ENCODE measurements at places on chromosomes 4 and X.
A peak's percentile ranks its signal among the peaks of the same experiment; 100 is the strongest.

DNA sequence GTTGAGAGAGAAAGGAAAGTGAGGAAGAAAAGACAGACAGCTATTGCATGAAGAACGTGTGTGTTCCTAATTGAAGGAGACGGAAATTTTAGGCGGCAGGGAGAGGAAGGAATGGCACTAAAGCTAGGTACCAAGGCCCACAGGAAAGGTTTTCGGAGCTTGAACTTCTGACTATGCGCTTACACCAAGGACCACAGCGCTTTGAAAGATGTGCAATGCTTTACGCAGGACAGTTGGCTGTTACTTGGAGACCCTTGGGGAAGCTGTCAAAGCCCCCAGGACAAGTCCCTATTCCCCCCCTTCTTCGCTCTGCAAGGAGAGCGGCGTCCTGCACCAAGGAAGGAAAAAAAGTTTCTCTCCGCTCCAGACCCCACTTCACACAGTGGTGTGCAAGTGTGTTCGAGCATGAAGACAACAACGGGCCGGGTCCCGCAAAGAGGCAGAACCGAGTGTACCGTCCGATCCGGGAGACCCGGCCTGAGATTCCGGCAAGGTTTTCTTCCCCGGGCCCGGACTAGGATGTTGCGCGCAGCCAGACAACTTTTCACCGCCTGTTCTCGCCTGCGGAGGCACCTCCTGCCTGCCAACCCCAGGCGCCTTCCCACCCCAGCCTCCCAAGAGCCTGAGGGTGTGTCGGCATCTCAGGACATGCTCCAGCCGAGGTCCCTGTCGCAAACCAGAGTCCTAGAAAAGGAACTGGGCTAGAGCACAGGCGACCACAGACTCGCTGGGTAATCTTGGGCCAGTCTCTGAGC, 896 bp downstream of the KDR start:
- DNase-seq: no peak

DNA sequence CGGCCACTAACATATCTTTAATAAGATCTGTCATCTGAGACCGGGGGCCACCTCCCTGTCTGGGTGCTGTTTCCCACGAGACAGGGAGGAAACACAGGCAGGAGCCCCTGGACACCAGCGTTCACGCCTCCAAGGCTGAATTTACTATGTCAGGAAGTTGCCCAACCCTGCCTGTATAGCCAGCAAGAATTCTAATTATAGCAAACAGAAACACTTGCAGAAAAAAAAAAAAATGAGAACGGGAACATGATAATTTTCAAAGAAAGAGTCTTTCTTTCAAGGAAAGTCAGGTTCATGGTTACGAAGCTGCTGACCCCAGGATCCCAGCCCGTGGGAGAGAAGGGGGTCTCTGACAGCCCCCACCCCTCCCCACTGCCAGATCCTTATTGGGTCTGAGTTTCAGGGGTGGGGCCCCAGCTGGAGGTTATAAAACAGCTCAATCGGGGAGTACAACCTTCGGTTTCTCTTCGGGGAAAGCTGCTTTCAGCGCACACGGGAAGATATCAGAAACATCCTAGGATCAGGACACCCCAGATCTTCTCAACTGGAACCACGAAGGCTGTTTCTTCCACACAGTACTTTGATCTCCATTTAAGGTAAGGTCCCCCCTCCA, at the start of gene IL3RA:
Gene IL3RA (plus strand): TSS at position 455 of the 613 bp plus-strand sequence. CDS start 4,981 bp downstream, outside the sequence.
- DNase-seq: no peak

DNA sequence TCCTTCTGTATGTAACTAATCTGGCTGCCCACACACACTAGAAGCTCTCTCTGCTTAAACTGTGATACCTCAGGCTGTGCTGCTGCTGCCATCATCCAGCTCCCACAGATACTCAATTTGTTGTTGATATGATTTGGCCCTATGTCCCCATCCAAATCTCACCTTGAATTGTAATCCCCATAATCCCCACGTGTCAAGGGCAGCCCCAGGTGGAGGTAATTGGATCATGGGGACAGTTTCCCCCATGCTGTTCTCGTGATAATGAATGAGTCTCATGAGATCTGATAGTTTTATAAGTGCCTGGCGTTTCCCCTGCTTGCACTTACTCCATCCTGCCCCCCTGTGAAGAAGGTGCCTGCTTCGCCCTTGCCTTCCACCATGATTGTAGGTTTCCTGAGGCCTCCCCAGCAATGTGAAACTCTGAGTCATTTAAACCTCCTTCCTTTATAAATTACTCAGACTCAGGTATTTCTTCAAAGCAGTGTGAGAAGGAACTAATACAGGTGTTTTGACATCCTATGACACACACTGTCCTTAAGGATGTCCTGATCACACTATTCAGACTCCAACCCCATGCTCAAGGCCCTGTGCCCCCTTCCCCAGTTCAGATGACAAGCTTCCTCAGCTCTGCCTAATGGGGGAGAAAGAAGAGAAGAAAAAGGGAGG, 2.9 kb upstream of the ATOH1 start:
- no peak for DNase-seq

- no peak for DNase-seq
These were observed 758.2 kb upstream of the INTU start for GRCh38 chr4:126874533-126874932.

- DNase-seq: no peak
These were observed 128.8 kb downstream of the ASMT start for GRCh38 chrX:1743663-1744062.

DNA sequence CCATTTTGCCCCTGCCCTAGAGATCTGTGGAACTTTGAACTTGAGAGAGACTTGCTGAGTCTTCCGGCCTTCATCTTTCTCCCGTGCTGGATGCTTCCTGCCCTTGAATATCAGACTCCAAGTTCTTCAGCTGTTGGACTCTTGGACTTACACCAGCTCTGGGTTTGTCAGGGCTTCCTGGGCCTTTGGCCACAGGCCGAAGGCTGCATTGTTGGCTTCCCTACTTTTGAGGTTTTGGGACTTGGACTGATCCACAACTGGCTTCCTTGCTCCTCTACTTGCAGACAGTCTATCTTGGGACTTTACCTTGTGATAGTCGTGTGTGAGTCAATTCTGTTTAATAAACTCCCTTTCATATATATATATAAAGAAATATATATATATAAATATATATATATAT, 1071.0 kb downstream of the ADGRL3 start:
- DNase-seq: no peak

GRCh38 chr4:128308986-128309385, 21.4 kb upstream of the PGRMC2 start:
- DNase-seq: no peak

- DNase-seq: no peak
These were observed 1.3 kb downstream of the TMEM47 start for GRCh38 chrX:34655501-34656455.

DNA sequence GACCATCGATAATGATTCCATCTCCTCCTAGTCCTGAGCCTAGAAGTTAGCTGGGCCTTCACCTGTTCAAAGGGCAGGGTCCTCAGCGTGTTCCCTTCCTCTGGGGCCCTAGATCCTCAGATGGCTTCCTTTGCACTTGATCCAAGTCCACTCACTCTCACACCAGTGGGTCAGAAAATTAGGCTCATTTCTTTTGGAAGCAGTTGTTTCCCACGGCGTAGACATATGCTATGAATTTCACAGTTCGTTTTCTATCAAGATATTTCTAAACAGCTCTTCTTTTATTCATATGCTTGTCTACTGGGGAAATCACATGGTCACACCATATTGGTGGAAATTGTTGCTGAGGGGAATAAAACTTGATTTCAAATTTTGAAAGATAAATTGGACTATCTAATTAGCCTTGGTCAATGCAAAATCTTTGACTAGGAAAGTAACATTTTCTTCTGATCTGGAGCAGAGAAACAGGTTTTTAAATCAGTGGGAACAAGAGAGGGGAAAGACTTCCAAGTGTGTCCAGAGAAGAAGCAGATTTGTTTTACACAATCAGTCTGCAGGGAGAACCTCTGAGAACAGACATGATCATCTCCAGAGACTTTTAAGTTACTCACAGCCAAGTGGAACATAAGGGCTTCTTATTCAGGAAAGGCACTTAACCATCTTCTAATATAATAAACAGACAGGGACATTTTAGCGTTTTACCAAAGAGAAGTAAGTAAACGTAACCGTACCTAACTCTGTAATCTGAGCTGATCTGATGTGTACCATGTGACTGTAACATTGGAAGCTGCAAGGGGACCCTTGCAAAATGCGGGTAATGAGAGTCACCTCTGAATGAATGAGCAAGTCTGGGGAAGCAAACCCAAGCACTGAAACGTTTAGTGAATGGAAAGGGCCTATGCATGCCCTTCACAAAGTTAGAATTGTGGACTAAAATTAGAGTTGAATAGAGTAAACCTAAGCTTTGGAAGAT, 455.7 kb upstream of the FAT1 start:
- no peak for DNase-seq

DNA sequence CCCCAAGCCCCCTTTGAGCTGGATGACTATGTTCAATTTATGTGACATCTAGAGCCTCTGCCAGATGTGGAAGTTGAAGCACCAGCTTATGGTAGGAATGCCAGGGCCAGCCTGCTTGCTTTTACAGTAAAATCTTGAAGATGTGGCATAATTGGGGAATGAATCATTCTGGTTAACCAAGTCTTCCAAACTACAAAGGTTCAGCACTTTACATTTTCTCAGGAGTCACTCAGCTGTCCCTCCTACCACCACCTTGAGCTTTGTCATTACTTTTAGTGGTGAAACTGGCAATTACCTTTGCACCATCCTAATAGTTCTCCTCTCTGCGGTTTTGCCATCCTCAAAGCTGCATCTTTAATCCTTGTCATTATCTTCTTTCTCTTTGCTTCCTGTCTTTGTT, 172.2 kb downstream of the HS6ST2 start:
- DNase-seq: no peak

- no peak for DNase-seq
These were observed 3.7 kb downstream of the ADGRG4 start for GRCh38 chrX:136304493-136304892.

DNA sequence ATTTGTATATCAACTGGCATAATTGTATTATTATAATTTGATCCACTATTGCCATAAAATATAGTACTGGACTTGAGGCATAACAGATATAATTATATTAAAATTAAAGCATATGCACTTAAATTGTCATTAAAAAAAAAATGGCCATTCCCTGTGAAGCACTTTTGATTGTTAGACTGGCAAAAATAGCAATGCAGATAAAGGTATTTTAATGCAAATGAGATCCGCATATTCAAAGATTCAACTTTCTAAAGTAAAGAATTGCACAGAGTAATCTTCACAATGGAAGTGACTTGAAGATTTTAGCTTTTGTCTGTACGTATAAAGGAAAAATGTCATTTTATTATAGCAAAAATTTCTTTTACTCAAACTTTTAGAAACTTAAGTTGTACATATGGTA, 871.8 kb upstream of the PABPC4L start:
- DNase-seq: no peak

DNA sequence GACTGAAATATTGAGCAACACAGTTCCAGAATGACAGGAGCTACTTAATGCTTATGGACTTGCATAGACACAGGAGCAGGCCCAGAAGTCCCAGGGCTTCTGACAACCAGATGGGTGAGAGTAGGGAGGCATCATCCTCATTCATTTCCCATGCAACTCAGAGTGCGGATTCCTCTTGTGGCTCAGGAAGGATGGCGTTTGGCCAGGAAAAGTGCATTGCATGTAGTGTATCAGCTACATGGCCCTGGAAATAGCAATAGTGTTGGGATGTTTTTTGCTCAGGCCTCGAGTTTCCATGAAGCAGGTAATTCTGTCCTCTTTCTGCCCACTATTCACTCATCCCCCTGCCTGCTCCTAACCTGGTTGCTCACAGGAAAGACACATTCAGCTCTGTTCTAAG, 136.6 kb downstream of the PDGFRA start:
- DNase-seq: no peak

DNA sequence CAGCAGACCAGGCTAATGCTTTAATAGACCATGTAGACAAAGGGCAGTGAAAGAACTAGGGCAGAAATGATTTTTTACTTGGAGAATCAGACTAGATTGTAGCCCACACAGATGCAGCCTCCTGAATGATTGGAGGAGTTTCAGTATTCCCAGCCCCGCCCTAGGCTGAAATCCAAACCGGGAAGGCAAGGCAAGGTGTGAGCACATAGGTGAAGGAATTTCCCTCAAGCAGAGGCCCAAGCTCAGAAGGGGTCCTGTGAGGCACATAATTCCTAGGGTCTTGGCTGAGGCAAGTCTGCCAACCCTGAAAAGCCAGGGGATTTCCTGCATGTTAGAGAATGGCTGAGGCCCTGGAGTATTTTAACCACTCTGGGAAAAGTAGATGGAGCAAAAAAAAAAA, 56.4 kb upstream of the PAK3 start:
- DNase-seq: no peak

- DNase-seq: no peak
These were observed 1.1 kb downstream of the GABRA2 start for GRCh38 chr4:46388857-46389256.

DNA sequence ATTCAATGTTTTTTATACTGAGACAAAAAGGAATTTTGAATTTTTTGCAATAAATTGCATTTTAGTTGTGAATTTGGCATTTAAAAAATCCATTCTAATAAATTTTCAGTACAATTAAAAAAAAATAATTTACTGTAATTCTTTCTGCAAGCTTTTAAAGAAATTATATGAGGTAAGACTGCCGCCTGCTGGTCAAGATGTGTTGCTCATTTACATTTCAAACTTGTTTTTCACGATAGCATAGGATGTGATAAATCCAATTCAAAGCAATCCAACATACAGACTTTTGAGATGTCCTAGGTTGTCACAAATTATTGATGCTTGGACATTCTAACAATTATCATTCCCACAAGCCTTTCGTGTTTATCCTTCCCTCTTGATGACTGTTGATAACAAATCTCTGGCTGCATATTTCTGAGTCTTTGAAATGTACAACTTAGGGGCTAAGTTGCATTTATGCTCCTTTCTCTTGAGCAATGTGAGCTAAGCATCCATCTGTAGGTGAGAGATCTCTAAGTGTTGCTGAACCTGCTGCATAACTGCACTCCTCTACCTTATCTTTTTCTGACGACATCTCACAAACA, 21.7 kb upstream of the MFAP3L start:
- DNase-seq: peak; percentile 60

DNA sequence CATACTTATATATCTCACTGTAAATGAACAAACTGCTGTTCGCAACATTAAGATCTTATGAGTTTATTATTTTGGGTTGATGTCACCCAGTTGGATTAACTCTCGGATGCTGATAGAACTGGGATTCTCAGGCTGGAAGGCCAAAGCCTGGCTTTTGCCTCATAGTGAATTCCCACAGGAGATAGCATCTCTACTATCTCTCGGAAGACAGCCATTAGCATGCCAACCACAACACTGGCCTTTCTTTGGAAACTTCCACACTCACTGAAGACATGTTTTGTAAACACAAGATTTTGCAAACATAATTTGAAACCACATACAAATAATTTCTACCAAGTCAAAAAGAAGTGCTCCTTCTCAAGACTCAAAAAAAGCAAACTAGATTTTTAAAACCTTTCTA, 4.5 kb upstream of the ATP6AP2 start:
- no peak for DNase-seq

DNA sequence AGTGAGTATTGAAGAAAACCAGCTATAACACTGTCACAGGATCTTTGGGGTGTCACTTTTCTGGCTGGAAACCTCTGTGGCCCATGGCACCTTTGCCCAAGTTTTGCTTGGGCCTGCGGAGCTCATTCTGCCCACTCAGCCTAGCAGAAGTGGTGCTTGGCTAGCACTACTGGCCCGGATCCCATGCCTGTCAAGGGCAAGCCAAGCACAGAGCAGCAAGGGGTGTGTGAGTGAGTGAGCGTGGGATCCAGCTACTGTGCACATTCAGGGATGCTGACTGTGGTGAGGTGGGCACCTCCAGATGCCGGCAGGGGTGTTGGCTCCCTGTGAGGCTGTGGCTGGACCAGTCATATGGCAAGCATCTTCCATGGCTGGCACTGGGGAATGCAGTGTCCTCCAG, 55.4 kb upstream of the RASGEF1B start:
- DNase-seq: no peak

Measured in activated CD8-positive, alpha-beta memory T cell treated with anti-CD3 and anti-CD28 coated beads, Interleukin-2, amount 50 U/mL, for 48 hours (primary cell).